ENCODE measurements at places on chromosomes 2 and 18.

GRCh38 chr2:181421131-181421458, 36.1 kb upstream of the ITGA4 start:
- DNase-seq: no peak

GRCh38 chr18:40006634-40007033, 1948.4 kb upstream of the PIK3C3 start:
- no peak for DNase-seq

- DNase-seq: no peak
Observed at GRCh38 chr2:132581991-132582738, 87.8 kb downstream of the LYPD1 start.

DNA sequence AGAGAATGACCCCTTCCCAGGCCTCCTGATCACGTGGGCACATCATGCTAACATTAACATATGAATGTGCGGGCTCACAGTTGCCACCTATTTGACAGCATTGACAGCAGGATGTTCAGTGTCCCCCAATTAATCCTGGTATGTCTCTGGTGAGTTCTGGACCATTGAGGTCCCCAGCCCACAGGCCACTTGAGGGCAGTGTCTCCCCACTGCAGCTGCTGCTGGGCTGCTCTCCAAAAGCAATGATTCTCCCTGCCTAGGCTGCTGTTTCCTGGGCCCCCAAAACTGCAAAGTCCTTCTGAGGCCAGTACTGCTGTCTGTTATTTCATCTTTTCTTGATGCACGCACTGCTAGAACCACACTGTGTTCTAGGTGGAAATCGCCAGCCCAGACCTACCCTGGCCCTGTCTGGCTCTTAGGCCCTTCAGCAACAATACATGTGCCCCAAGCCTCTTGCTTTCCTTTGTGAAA, 52.7 kb upstream of the MAPK4 start:
- no peak for DNase-seq

DNA sequence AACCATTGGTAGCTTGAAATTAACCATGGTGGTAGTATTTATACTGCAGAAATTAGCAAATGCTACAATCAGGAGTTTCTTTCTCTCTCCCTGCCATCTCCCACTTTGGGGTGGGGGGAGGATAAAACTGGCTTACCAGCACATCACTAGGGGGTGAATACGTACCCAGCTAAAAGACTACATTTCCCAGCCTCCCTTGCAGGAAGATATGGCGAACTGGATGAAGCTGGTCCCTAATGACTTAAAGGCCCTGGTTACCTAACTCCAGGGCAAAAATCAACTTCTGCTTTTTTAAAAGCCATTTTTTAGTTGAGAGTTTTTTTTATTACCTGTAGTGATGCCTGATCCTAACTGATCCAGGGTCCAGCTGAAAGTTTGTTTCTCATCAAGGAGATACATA, 70.3 kb upstream of the RAB12 start:
- DNase-seq: no peak

DNA sequence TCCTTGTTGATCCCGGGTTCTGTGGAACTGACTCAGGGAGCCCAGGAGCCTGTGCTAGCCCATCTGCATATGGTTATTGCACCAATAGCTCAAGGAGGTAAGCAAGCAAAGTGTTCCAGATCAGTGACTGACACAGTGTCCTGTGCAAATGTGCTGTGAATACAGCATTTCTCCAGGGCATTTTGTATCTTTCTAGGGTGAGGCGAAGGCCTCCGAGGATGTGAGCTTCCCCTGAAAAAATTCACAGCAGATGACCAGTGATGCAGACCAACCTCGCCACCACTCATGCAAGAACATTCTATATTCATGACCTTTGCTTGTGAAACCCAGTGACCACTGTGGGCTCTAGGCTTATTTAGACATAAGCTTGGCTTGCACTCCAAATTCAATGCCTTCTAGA, 15.2 kb upstream of the NT5DC4 start:
- no peak for DNase-seq

GRCh38 chr2:223054193-223054781, 2.3 kb downstream of the KCNE4 start:
- DNase-seq: no peak

DNA sequence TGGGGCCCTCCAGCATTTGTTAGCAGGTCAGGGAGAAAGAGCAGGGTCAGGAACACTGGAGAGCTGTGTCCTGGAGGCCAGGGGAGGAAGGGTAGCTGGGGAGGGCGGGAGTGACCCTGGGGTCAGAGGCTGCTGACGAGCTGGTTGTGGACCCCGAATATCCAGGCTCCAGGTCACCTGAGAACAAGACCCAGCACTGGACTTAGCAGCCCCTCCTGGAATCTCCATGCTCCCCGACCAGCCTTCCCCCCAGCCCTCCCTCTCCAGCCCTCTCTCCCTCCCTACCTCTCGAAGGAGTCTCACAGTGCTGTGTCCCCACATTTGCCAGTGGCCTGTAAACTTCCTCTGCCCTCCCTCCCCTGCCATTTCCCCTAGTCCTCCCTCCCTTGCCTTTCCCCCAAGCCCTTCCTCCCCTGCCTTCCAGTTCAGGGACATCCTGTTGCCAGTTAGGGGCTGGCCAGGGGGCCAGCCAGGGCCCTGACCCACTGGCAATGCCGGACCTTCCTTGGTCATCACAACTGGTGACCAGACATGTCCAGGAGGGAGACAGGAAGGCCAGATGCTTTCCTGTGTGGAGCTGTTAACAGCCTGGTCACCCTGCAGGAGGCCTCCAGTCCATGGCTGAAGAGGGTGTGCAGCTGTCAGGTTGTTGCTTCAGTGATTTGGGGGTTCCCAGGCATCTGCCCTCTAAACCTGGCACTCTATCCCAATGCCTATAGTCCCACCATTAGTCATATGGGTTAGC, 50.0 kb upstream of the FAHD2A start:
- no peak for DNase-seq

DNA sequence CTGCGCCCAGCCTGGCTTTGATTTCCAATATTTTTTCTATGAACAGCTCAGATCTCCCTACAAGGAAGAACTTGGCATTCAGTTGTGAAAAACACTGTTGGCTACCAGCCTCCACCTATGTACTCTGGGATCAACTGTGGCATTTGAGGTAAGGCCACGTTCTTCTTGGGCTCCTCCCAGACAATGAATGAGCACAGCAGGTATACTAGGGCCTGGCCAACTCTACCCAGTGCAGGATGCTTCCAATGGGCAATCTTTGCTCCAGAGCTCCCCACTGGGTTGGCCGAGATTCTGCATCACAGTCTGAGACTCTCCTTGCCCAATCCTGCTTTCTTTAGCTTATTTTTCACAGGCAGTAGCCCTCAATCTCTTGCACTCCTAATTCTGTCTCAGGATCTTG, 75.9 kb downstream of the TMEM131 start:
- no peak for DNase-seq

Measured in activated CD8-positive, alpha-beta memory T cell treated with anti-CD3 and anti-CD28 coated beads for 1 hour (primary cell).